ENCODE measurements at places on chromosomes 3 and 15.
A peak's percentile ranks its signal among the peaks of the same experiment; 100 is the strongest.

DNA sequence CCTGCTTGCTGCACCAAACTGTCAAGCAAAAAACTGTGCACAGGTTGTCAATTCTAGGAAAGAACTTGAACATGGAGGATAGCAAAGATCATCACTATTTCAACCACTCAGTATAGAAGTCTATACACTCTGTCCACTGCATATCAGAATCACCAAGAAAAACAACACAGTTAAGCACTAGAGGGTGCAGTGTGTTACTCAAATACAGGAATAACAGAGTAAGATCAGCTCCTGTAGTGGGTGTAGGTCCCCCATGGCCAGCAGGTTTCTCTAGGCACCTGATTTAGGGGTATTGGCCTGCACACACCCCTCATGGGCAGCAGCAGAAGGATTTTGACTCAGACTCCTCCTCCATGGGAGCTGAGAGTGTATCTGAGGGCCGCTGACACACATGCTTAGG lies 464.1 kb downstream of the EPHA6 start:
- DNase-seq = no peak

GRCh38 chr3:29642393-29643033 lies 361.6 kb downstream of the RBMS3 start:
- DNase-seq = no peak

DNA sequence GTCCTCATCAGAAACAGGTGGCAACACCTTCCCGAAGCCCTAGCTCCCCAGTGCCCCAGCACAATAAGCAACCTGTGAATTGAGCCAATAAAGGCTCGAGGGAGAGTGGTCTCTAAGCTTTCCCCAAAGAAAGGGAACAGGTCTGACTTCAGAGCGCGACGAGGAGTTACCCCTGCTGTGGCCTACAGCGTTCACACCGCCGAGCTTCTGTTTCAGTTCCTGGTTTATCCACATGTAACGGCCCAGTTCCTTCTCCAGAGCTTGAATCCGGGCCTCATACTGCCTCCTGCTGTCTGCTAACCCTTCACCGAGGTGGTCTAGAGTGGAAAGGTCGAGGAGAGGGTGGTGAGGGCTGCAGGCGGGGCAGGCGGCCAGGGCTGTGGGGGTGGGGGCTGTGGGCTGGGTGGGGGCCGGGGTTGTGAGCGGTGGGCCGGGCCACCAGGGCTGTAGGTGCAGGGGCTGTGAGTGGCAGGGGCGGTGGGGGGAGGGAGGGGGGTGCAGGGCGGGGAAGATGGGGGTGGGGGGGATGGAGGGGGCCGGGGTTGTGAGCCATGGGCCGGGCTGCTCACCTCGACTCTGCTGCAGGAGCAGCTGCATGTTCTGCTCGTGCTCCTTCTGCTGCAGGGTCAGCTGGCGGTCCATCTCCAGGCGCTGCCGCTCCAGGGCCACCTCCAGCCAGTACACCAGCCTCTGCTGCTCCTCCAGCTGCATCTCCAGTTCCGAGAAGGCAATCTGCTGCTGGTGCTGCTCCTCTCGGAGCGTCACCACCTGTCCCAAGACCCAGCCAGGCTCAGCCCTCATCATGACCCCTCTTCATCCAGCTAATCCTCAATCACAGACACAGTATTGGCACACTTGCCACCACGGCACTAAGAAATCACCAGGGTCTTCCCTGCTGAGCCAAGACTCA lies 26.2 kb downstream of the KIF7 start:
- no peak for DNase-seq

- no peak for DNase-seq
These were observed 25.5 kb downstream of the CPN2 start for GRCh38 chr3:194325424-194326153.

DNA sequence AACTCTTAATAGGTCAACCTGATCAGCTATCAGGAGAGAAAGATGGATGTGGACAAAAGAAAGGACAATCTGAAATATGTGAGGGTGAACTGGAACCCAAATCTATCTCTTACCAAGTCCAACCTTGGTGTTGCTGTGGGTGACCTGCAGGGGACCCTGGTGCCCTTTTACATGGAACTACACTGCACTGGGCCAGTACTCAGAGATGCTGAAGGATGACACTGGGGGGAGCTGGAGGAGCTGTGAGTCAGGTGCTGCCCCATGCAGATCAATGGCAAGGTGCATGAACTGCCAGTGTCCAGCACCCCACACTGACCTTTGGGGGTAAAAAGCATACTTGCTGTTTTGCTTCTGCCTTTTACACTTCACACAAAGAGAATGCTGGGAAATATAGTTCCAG lies 55.6 kb upstream of the TBC1D5 start:
- no peak for DNase-seq

DNA sequence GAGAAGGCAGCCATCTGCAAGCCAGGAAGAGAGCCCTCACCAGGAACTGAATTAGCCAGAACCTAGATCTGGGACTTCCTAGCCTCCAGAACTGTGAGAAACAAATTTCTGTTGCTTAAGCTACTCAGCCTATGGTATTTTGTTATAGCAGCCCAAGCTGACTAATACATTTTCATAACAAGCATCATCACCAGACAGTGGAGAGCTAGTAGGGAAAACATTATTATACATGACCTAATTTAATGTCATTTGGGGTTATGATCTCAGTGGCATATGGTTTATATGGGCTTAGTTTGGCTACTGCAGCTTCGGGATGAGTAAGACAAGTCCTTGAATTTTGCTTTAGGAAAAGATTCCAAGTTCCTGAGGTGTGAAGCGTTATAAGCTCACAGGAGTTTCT lies 35.6 kb downstream of the LNP1 start:
- DNase-seq = no peak

DNA sequence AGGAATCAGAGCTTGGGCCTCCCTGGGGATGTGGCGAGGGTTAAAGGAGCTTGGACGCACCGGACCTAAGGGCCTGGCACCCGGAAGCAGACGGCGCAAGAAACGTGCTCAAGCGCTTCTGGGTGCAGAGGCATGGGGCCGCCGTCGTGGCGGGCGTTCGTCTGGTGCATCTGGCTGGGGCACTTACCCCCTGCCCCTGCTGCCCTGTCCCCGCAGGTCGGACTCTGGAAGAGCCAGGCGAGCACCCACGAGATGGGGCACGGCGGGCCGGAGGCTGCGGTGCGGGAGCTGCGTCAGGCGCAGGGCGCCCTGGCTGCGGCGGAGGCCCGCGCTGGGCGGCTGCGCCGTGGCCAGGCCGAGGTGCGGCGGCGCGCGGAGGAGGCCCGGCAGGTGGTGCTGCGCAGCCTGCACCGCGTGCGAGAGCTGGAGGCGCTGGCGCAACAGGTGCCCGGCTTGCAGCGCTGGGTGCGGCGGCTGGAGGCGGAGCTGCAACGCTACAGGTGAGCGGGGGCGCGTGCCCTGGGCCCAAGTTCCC lies 2.5 kb downstream of the EFCC1 start:
- DNase-seq = no peak

- DNase-seq = peak; percentile 64
These were observed 120.6 kb downstream of the CD47 start for GRCh38 chr3:107969994-107970819.

GRCh38 chr15:29331669-29332068 lies 62.0 kb upstream of the NSMCE3 start:
- DNase-seq = no peak

DNA sequence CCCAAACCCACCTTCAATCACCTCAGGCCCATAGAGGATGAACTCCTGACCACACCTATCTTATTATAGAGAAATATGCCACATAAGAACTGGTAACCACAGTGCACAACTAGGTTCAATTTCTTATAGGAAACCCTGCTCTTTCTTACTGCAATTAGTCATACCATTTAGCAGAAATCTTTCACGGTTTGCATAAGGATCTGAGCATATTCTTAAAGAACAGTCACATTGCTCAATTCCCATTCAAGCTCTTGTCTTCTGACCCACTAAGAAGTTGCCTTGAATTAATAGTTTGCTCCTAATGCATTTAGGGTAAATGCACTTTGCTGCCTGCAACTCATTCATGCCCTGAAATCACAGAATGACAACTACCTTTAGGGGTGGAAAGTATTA lies 9.2 kb downstream of the ERC2 start:
- DNase-seq = no peak

DNA sequence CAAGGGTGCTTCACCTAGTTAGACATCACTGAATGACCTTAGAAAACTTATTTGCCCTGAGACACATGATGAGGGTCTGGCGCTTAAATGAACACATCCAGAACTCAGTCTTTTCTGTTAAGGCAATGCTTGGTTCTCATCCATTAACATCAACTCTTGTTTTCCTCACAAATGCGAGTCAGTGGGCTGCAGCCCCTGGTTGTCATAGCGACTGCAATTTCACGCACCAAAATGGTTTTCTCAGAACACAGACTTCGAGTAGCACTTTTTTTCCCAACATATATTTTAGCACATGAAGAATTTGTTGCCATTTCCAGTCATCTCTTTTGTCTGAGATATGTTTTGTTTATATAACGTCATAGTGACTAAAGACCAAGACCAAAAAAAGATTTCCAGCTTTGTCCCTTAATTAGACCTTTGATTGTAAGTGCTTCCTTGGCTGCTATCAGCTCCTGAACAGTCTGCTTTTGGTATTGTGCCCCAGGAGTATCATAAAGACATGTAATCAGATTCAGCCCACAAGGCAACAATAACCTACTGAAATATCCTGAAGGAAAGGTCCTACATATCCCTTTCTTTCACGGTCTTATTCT lies 68.5 kb downstream of the GPR176 start:
- no peak for DNase-seq

DNA sequence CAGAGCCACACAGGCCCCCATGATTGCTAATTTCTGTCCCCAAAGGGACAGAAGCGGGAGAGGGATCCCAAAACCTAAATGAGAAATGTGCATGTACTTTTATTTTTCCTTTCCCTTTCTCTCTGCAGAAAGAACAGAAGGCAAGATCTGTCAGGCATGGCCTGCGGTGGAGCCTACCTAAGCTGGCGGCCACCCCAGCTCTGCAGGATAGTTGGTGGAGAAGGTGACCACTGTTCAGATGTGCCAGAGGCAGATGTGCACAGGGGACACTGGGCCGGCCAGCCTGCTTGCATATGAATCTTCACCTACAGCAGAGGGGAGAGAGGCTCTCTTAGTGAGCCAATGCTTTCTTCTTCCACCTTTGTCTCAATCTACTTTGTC lies 2.1 kb upstream of the AMOTL2 start:
- no peak for DNase-seq

- DNase-seq = no peak
These were observed 27.1 kb downstream of the GOLGB1 start for GRCh38 chr3:121722411-121722810.

- no peak for DNase-seq
These were observed 1024.8 kb downstream of the EPHA3 start for GRCh38 chr3:90132197-90132596.

GRCh38 chr15:76936671-76937070 lies 5.1 kb downstream of the RCN2 start:
- DNase-seq = no peak

GRCh38 chr3:16084887-16085286 lies 89.6 kb upstream of the GALNT15 start:
- no peak for DNase-seq

GRCh38 chr15:55708720-55709119 lies 34.2 kb downstream of the PRTG start:
- DNase-seq = no peak

DNA sequence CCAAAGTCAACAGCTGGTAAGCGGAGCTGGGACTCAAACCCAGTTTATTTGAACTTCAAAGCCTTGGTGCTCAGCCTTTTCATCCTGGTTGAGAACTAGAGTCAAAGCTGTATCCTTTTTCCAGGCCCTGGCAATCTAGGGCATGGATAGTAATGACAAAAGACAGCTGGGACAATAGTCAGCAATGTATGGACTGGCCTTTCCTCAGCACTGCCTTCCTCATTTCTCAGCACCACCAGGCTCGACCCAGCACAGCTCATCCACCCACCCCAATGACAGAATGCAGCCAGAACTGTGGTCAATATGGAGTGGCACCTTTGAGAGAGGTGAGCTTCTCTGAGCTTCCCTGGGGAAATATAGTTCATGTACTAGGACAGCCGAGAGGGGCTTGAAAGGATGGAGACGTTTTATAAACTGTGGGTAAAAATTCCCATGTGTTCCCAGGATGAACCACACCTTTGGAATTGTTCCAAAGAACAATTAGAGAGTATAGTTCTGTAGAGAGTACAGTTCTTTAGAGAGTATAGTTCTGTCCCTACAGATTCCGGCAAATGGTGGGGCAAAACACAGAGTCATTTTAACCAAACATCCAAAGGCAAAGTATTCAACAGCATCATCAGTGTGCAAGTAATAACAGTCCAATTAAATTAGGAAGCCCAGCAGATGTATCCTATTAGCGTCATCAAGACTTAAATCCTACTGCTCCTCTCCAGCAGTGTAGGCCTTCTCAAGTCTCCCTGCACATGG lies 30.2 kb upstream of the IREB2 start:
- DNase-seq = no peak

DNA sequence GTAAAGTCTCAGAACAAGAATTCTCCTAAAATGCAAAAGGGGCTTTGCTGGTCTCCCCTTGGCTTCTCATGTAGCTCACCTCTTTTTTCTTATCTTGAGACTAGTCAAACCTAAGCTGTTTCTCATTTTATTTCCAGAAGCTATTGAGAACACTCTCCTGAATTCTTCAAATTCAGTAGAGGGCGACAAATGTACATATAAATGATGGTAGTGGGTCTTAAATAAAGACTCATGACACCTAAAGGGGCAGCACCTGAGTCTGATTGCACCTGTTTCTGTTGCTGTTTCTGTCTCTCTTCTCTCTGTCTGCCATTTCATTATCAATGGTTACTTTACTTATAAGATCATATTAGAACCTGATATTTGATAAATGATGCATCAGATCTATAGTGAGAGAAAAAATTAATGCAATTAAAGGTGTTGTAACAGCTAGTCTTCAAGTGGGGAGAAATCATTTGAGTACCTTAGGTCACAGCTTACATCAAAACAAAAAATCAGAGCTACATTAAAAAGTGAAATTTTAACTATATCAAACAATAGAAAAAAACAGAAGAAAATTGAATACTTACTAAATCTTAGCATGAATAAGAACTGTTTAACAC lies 7.0 kb downstream of the ADIPOQ start:
- no peak for DNase-seq

- DNase-seq = no peak
These were observed 26.5 kb downstream of the MEF2A start for GRCh38 chr15:99592145-99592791.

GRCh38 chr15:67747921-67748320 lies 77.4 kb upstream of the SKOR1 start:
- no peak for DNase-seq

DNA sequence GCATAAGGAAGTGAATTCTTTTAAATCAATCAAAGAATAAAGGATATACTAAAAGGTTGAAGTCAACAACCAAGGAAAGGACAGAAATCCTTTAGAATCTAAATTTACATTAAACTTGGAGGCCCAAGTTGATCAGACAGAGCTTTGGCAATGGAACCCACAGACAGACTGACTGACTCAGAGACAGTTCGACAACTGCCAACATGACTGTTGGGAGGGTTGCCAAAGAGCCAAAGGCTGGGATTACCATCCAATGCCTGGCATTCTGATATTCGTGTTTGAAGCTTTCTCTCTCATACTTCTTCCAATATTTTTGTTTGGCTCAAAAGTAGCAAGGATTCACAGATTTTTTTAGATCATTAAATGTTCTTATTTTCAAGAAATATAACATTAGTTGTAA lies 406.1 kb downstream of the PLCL2 start:
- no peak for DNase-seq

DNA sequence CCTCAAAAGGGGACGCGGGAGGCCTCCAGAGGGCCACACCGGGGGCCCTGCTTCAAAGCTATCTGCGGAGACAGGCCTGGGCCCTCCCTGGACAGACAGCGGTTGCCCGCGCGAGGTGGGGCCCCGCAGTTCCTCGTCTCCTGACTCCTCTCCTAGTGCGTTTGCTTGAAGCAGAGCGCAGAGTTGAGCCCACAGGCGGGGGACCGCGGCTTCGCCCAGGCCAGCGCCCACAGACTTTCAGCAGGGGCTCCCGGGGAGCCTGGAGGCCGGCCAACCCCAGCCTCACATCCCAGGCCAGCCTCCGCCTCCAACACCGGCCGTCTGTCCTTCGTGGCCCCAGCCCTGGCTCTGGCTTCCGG lies 540 bp upstream of the ADAMTS7 start:
- no peak for DNase-seq
